ENCODE measurements at places on chromosomes 13 and 19.

- no peak for DNase-seq
Observed at GRCh38 chr19:28827382-28827781, 385.6 kb downstream of the UQCRFS1 start.

DNA sequence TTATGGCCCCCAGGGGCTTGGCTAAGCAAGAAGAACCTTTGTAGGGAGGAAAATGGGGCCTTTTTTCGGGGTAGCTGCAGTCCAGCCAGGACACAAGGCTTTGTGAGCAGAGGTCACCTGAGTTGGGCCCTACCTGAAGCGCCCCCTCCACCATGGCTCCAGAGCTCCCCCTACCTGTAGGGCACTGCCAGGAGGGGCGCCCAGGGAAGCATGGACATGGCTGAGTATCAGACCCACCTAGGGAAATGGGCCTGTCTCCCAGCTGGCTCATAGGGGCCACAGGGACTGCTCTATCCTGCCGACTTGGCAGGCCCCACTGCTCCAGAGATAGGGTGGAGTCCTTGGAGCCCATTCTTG, 9.0 kb upstream of the CEBPA start:
- no peak for DNase-seq

- peak; percentile 65 for DNase-seq
Observed at GRCh38 chr19:47778049-47778953, at the start of gene SELENOW. Gene SELENOW, plus strand, starts transcription at chr19:47778703. Its CDS starts 83 bp downstream, at chr19:47778786.

DNA sequence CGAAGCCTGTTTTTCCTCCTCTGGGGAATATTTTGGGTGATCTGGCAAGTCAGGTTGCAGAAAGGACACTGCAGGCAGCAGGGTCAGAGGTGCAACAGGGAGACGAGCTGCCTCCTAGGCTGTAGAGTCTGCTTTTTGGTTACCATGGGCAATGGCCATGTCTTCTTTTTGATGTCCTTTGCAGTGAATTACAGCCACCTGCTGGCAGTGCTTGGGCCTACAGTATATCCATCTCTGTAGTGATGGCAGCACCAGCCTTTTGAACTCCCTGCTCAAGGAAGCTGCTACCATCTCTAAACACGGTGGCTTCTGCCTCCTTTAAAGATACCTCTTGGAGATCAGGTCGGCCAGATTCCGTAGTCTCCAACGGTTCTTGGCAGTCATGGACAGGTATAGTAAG, 73.9 kb downstream of the WTIP start:
- no peak for DNase-seq

DNA sequence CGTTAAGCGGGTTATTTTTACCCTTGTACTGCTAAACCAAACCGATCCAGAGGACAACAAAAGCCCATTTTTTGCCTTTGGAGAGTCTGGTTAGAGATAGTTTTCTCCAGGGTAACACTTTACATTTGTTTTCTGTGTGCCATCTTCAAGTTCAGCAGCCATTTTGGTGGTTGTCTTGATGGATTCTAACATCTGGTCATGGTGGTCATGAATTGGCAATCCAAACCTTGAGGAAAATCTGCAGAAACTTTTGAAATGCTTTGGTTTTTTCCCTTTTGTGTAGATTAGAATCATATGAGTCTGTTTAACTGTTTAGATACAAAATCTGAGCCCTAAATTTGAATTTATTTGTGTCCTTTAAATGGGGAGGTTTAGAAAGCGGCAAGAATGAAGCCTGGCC, 16.6 kb downstream of the HNRNPM start:
- DNase-seq, result no peak

All from activated T-cell treated with anti-CD3 and anti-CD28 coated beads for 4 hours (primary cell).